ENCODE measurements at places on chromosomes 11 and 22. TPM values are rescaled to one million over a fixed set of nuclear protein-coding genes. Genes with fewer than 3 reads are reported as not detected.

The USP2 gene
- 0.34 TPM for total RNA-seq

- H3K4me1 ChIP-seq = no peaks in the 10 kb centered on the region
- H3K36me3 ChIP-seq = no peaks in the 10 kb centered on the region
- H3K27me3 ChIP-seq = peaks cover 22% of the 10 kb centered on the region
- H3K27ac ChIP-seq = no peak overlapping the region
- no peak for DNase-seq
- H3K4me3 ChIP-seq = no peak overlapping the region
Observed at GRCh38 chr11:118223570-118223969, 1.2 kb downstream of the JAML start.

GRCh38 chr11:134665188-134665535 lies 253.1 kb upstream of the B3GAT1 start:
- peaks cover 8% of the 10 kb centered on the region for H3K36me3 ChIP-seq
- no peaks in the 10 kb centered on the region for H3K4me1 ChIP-seq
- no peak overlapping the region for H3K27ac ChIP-seq
- no peak for DNase-seq

The SESN3 gene
- 0.17 TPM for total RNA-seq

- no peak overlapping the region for H3K4me3 ChIP-seq
- DNase-seq = no peak
- peaks cover 56% of the 10 kb centered on the region for H3K36me3 ChIP-seq
- H3K4me1 ChIP-seq = peaks cover 15% of the 10 kb centered on the region
- no peaks in the 10 kb centered on the region for H3K27me3 ChIP-seq
Observed at GRCh38 chr11:129865701-129866100, 29.7 kb downstream of the NFRKB start.

The ALDH3B1 gene
- total RNA-seq = 43.0 TPM

DNA sequence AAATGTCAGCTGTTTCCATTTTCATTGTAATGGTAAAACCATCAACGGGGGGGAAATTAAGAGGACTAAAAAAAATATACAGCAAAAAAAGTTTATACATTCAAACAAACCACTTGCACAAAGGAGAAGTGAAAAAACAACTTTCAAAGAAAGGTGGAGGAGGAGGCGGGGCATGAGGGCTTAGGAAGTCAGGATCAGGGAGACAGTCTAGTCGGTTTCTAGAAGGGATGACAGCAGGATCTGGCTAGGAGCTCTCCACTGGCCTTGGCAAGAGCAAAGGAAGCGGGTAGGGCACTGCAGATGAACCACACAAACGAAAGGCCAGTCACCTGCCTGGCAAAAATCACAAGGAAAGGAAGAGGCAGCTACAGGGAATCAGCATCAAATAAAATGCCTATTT lies 31.0 kb downstream of the NAP1L4 start:
- DNase-seq = no peak
- peaks cover 3% of the 10 kb centered on the region for H3K27me3 ChIP-seq
- H3K36me3 ChIP-seq = peaks cover 69% of the 10 kb centered on the region
- H3K4me1 ChIP-seq = peaks cover 6% of the 10 kb centered on the region
- H3K27ac ChIP-seq = no peak overlapping the region

- peaks cover 18% of the 10 kb centered on the region for H3K36me3 ChIP-seq
- no peak overlapping the region for H3K4me3 ChIP-seq
- no peak for DNase-seq
- H3K27me3 ChIP-seq = peaks cover 7% of the 10 kb centered on the region
- no peaks in the 10 kb centered on the region for H3K4me1 ChIP-seq
- H3K27ac ChIP-seq = no peak overlapping the region
Observed at GRCh38 chr22:43530349-43531201, 118.8 kb downstream of the MPPED1 start.

- H3K4me1 ChIP-seq = peaks cover 26% of the 10 kb centered on the region
- H3K27ac ChIP-seq = peak overlapping the region; percentile 1
- peaks cover 10% of the 10 kb centered on the region for H3K36me3 ChIP-seq
- H3K27me3 ChIP-seq = no peaks in the 10 kb centered on the region
- no peak for DNase-seq
Observed at GRCh38 chr11:110778343-110778742, 66.1 kb upstream of the ARHGAP20 start.

DNA sequence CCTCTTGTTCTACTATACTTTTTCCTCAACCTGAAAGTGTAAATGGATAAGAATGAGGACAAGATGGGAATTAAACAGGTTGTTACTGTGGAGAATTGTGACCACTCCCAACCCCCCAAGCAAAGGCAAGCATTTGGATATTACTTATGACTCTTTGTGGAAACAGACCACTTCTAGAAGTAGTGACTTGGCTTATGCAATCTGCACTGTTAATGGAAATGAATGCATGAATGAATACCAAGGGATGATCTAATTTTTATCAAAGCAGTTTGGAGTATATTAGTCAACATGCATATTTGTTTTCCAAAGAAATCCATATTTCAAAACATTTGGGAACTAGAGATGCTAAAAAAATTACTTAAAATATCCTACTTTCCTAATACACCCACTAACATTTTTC lies 35.3 kb downstream of the AMOTL1 start:
- H3K4me3 ChIP-seq = no peak overlapping the region
- peak; percentile 16 for DNase-seq
- peak overlapping the region; percentile 57 for H3K27ac ChIP-seq
- peaks cover 37% of the 10 kb centered on the region for H3K36me3 ChIP-seq
- no peaks in the 10 kb centered on the region for H3K27me3 ChIP-seq
- peaks cover 59% of the 10 kb centered on the region for H3K4me1 ChIP-seq

- no peaks in the 10 kb centered on the region for H3K36me3 ChIP-seq
- peaks cover 29% of the 10 kb centered on the region for H3K4me1 ChIP-seq
- H3K27ac ChIP-seq = peak overlapping the region; percentile 85
- DNase-seq = no peak
- peak overlapping the region; percentile 42 for H3K4me3 ChIP-seq
Observed at GRCh38 chr11:9600644-9601036, 27.2 kb downstream of the WEE1 start.

DNA sequence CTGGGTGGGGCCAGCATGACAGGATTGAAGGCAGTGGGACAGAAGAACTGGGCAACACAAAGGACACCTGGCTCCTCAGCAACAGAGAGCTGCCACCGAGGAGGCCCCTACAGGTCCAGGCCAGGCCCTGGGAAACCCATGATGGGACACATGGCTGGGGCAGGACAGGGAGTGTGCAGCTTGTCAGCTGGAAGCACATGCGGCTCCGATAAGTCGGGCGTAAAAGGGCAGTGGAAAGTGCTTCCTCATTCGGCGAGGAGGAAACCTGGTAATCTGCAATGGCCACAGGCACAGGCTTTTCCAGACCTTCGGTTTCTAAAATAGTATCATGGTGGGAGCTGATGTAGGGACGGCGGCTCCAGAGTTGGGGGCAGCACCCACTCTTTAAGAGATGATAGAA lies 16.5 kb downstream of the GNAZ start:
- no peaks in the 10 kb centered on the region for H3K4me1 ChIP-seq
- H3K27me3 ChIP-seq = peaks cover 7% of the 10 kb centered on the region
- no peak overlapping the region for H3K4me3 ChIP-seq
- no peak overlapping the region for H3K27ac ChIP-seq
- no peak for DNase-seq
